Keratinocyte (primary cell): ENCODE measurements at places on chromosomes 7 and 10. TPM values are rescaled to one million over a fixed set of nuclear protein-coding genes. Genes with fewer than 3 reads are reported as not detected.

Gene PNLIP
- not detected in 3 replicates for polyA plus RNA-seq

Gene GIMAP5
- not detected in 3 replicates for polyA plus RNA-seq

Gene ZNF503
- 1.5 to 3.1 TPM (median 2.8 TPM) in 3 replicates for polyA plus RNA-seq

Gene SEMA3E
- 0.15 to 0.91 TPM (median 0.21 TPM) in 3 replicates for polyA plus RNA-seq

Gene TBC1D12
- polyA plus RNA-seq, result 2.3 to 7.0 TPM (median 4.6 TPM) in 3 replicates

Gene CYP2E1
- polyA plus RNA-seq, result 0.73 to 0.77 TPM (median 0.77 TPM) in 3 replicates

GRCh38 chr10:101014230-101014884 lies 14.7 kb downstream of the LZTS2 start:
- peaks cover 4% of the 10 kb centered on the region for H3K27me3 ChIP-seq
- no peak for DNase-seq
- no peaks in the 10 kb centered on the region for H3K36me3 ChIP-seq
- no peak overlapping the region for H3K27ac ChIP-seq
- H3K4me1 ChIP-seq, result peaks cover 25% of the 10 kb centered on the region

DNA sequence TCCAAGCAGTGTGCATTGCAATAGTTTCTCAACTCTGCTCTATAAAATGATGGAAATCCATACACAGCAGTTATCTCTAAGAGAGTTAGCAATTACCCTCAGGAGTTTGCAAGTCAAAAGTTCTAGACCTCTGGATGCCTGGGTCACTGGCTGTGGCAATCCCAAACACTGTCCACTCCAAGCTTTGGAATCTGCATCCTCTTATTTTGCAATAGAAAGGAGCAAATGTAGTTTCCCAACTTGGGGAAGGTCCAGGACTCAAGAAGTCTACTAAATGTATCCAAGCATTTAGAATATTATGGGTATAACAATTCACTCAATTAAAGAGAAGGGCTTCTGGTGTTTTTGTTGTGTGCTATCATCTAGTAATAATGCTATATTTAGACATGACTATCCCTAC lies 131.3 kb upstream of the NRP1 start:
- no peak overlapping the region for H3K4me3 ChIP-seq
- H3K4me1 ChIP-seq, result no peaks in the 10 kb centered on the region
- DNase-seq, result no peak

DNA sequence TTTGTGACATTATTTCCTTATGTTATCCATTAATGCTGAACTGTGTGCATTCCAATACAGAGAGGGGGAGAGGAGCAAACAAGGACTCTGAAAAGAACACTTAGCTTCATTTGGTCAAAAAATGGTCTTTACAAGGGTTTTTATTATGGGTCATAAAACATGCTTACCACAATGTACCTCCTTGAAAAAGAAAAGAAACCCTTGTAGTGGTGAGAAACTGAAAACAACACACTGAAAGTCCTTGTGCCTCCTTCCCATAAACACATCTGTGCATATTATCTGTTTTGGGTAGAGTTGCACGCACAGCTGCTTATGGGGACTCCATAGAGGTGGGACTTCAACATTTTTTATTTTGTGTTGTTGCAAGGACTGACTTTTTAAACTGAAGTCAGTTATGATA lies 98.7 kb downstream of the CDK6 start:
- DNase-seq, result no peak
- no peak overlapping the region for H3K27ac ChIP-seq
- peaks cover 34% of the 10 kb centered on the region for H3K4me1 ChIP-seq
- no peaks in the 10 kb centered on the region for H3K27me3 ChIP-seq
- H3K36me3 ChIP-seq, result peaks cover 7% of the 10 kb centered on the region

DNA sequence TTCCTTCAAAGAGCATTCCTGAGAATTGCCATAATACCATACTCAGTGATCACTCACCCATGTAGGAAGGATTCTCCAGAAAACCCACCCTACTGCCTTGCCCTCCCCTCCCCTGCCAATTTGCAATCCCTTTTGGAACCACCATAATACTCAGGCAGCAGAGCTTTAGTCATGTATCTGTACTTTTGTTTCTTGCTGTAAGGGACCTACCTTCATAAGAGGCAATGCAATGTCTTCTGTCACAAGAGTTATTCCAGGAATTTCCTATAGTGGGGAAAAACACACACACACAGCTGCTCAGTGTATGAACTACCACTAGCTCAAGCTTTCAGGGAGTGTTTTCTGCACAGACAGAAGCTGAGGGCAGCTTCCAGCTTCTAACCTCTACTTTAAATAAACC lies 67.0 kb downstream of the GSAP start:
- no peak for DNase-seq
- H3K27ac ChIP-seq, result no peak overlapping the region
- H3K36me3 ChIP-seq, result no peaks in the 10 kb centered on the region

DNA sequence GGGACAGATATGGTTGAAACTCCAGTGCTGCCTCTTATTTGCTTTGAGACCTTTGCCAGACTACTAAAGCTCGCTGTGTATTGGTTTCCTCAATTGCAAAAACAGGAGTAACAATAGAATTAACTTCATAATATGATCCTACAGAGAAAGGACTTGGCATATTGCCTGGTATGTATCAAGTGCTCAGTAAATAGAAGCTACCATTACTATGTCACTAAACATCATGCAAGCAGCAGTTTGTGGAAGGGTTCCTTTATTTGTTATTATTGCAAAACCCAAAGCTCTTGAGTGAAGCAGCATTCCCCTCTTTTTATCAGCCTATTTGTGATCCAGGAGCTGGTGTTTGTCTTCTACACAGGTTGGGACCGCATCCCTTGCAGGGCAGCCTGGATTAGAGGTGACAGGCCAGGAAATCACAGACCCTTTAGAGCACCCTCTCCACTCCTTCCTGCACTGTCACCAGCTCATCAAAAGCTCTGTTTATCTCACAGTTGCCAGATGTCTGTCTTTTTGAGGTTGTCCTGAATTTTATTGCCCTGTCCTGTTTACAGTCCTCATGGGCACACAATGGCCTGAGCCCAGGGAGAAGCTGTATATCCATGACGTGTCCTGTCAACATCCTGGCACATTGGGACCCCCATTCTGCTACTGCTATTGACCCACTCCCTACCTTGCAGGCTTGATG lies 121.5 kb downstream of the SNX10 start:
- H3K27me3 ChIP-seq, result peaks cover 4% of the 10 kb centered on the region
- H3K4me3 ChIP-seq, result no peak overlapping the region
- H3K27ac ChIP-seq, result no peak overlapping the region
- no peak for DNase-seq
- H3K4me1 ChIP-seq, result no peaks in the 10 kb centered on the region

- no peaks in the 10 kb centered on the region for H3K27me3 ChIP-seq
- H3K36me3 ChIP-seq, result no peaks in the 10 kb centered on the region
- H3K27ac ChIP-seq, result no peak overlapping the region
- DNase-seq, result no peak
- H3K4me1 ChIP-seq, result peaks cover 9% of the 10 kb centered on the region
- H3K4me3 ChIP-seq, result no peak overlapping the region
These were observed 15.0 kb downstream of the TCAF1 start for GRCh38 chr7:143886826-143887477.

- H3K27me3 ChIP-seq, result no peaks in the 10 kb centered on the region
- no peak overlapping the region for H3K27ac ChIP-seq
- no peak for DNase-seq
- H3K36me3 ChIP-seq, result no peaks in the 10 kb centered on the region
These were observed 89.1 kb downstream of the MMRN2 start for GRCh38 chr10:86868353-86868752.

DNA sequence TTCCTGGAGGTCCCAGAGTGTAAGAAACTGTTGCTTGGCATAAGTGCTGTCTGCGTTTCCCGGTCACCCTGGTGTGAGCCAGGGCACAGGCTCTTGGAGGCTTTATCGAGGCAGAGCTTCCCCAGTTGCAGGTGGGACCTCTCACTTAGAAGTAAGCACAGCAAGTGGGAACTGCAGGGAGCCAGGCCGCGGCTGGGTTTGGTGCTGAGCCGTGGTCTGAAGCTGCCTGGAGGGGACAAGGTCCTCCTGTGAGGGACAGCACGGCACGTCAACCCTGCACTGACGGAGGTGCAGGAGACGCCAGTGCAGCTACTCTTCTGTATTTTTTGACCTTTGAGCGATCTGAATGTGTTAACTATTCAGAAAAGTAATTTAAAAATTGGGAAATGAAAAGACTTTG lies 55.8 kb upstream of the PFKFB3 start:
- H3K27ac ChIP-seq, result no peak overlapping the region
- peaks cover 3% of the 10 kb centered on the region for H3K27me3 ChIP-seq
- H3K4me1 ChIP-seq, result no peaks in the 10 kb centered on the region
- H3K36me3 ChIP-seq, result no peaks in the 10 kb centered on the region

DNA sequence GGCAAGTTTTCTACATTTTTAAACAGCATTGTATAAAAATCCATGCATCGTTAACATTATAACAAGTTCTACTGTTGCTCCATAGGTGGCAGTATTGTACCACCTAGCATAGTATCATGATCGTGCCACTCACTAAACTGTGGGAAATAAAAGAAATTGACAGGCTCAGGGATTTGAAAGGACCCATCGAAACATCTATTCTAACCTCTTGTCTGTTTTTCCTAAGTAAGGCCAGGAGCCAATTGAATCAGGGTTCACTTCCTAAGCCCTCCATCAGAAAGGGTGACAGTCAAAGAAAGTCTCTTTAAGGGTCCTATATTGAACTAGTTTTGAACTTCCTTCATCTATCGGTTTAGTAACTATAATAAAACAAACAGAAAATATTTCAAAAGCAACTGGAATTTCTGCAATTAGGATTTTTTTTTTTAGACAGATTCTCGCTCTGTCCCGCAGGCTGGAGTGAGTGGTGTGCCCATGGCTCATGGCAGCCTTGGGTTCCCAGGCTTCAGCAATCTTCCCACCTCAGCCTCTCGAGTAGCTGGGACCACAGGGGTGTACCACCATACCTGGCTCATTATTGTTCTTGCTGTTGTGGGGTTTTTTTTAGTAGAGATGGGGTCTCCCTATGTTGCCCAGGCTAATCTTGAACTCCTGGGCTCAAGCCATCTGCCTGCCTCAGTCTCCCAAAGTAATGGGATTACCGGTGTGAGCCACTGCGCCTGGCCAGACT lies 9.4 kb downstream of the HACD1 start:
- no peaks in the 10 kb centered on the region for H3K27me3 ChIP-seq
- no peak overlapping the region for H3K4me3 ChIP-seq
- H3K27ac ChIP-seq, result no peak overlapping the region

DNA sequence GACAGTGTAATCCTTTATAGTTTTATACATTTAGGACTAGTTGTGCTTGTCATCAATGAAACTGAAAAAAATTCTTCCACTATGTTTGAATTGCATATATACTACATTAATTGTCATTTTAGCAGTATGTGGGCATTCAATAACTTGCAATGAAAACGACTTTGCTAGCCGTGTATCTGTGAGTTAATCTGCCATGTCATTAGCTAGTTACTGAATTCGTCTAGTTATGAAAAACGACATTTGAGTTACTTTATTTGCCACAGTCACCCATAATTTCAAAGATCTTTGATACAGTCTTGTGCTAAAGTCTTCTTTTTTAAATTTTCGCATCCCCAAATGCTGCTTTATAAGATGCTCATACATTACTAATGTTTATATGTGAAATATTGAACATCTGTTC lies 18.3 kb upstream of the SMC3 start:
- H3K4me3 ChIP-seq, result no peak overlapping the region
- DNase-seq, result no peak
- no peak overlapping the region for H3K27ac ChIP-seq
- no peaks in the 10 kb centered on the region for H3K36me3 ChIP-seq

- H3K4me1 ChIP-seq, result peaks cover 11% of the 10 kb centered on the region
- H3K36me3 ChIP-seq, result peaks cover 3% of the 10 kb centered on the region
- DNase-seq, result no peak
- no peak overlapping the region for H3K27ac ChIP-seq
These were observed 125.1 kb upstream of the PPIF start for GRCh38 chr10:79222186-79222585.

GRCh38 chr7:16271990-16272665 lies 149.2 kb downstream of the CRPPA start:
- no peak overlapping the region for H3K4me3 ChIP-seq
- DNase-seq, result no peak
- H3K27ac ChIP-seq, result no peak overlapping the region
- no peaks in the 10 kb centered on the region for H3K36me3 ChIP-seq
- peaks cover 5% of the 10 kb centered on the region for H3K4me1 ChIP-seq
- no peaks in the 10 kb centered on the region for H3K27me3 ChIP-seq

DNA sequence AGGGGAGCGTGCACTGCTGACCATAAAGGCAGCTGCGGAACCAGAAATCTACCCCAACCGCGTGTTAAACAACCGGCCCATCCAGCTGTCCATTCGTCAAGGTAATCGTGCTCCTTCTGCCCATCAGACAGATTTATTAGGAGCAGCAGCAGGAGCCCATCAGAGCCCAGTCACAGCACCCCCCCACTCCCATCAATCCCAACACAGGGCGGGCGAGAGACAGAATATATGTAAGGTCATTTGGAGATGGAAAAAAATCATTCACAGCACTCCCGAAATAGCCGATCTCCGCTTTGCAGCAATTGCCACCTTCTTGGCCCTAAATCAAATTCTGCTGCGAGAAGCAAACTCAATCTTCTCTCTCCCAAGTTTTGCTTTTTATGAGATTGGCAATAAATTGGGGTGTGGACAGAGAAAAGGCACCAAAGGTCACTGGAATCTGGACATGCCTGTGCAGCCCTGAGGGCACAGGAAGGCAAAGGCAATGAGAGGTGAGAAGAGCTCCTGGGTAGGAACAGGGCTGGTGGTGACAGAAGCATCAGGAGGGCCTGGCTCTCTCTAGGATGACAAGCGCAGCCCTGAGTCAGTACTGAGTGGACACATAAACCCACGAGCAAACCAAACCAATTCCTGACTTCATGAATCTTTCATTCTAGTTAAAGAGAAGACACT lies 145.0 kb upstream of the ZMIZ1 start:
- no peak for DNase-seq
- H3K27me3 ChIP-seq, result peaks cover 7% of the 10 kb centered on the region
- H3K4me3 ChIP-seq, result no peak overlapping the region
- H3K4me1 ChIP-seq, result peaks cover 14% of the 10 kb centered on the region
- no peaks in the 10 kb centered on the region for H3K36me3 ChIP-seq

DNA sequence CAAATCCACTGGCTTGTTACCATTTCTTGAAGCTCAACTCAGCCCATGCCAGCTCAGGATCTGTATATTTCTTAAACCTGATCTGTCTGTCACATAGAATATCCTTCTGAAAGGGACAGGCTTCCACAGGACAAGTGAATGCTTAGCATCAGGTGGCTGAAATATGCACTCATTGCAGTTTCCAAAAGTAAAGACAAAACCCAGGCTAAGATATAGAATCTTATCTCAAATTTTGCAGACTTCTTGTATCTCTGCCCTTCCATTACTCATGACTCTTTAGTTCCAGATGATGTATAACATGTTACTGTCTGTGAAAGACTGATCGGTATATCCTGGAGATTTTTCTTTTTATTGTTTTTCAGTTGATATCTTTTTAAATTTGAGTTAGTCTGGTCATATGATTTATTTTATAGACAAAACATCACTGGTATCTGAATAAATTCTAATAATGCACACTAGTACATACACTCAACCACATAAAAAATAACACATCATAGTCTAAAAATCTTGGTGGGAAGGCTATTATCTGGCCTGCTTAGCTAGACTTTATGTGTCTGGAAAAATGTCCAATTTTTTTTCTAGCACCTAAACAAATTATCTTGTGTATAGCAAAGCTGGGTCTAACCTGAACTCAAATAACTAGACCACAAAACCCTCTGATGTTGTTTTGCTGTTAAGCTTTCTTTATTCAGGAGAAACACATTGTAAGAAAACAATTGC lies 182.6 kb downstream of the ADAM12 start:
- no peak for DNase-seq
- H3K27me3 ChIP-seq, result no peaks in the 10 kb centered on the region
- H3K36me3 ChIP-seq, result no peaks in the 10 kb centered on the region
- no peak overlapping the region for H3K27ac ChIP-seq
- peaks cover 8% of the 10 kb centered on the region for H3K4me1 ChIP-seq

GRCh38 chr10:75058161-75058560 lies 53.3 kb upstream of the SAMD8 start:
- H3K4me3 ChIP-seq, result peak overlapping the region; percentile 25
- no peak overlapping the region for H3K27ac ChIP-seq
- H3K4me1 ChIP-seq, result peaks cover 10% of the 10 kb centered on the region
- peak; percentile 35 for DNase-seq
- no peaks in the 10 kb centered on the region for H3K36me3 ChIP-seq
- no peaks in the 10 kb centered on the region for H3K27me3 ChIP-seq
